ENCODE measurements at places on chromosomes 4 and X. TPM values are rescaled to one million over a fixed set of nuclear protein-coding genes. Genes with fewer than 3 reads are reported as not detected.

DNA sequence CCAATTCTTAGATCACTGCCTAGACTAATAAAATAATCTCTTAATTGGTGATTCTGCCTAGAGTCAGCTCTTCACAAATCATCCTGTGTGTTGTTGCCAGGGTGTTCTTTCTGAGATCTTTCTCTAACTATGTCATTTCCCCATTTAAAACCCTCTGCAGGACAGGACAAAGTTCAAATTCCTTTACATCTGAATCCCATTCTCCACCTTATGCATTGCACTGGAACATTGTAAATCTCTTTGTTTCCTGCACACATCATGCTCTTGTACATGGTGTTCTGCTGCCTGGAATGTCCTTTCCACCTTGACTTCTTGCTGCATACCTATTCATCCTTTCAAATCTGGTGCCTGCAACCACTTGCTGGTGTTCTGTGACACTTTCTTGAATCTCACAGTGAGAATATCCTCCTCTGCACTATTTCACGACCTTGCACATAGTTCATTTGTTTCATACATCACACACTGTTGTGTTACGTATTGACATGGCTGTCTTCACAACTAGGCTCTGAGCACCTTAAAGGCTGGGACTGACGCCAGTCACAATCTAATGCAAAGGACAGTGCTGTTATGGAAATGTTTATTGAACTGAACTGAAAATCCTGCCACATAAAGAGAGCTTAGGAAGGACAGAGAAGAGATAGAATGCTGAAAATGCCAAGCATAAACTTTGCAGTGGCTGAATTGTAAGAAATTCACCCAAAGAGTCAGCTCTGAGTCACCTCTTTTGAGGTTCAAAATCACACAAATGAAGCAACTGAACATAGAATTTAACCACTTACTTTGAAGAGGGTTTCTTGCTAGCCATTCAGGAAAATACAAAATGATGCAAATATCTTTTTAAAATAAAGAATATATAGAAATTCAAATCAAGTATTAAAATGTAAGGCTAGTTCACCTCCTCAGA, 26.4 kb upstream of the SMIM14 start:
- DNase-seq: no peak

DNA sequence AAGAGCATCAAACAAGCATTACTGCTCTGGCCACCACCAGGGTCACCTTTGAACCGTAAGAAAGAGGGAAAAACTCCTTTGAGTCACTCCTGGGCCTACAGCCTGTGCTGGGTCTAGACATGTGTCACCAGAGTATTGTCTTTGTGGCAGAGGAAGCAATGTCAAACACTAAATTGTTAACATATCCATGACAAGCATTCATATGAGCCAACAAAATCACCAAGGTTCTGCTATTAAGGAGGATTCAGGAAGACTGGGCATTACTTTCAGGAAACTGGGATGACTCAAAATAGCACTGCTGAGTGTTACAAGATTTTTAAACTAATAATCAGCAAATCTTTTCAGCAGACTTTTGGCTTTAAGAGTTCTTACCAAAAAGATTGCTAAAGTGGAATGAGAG, 28.1 kb downstream of the LGI2 start:
- DNase-seq: no peak

DNA sequence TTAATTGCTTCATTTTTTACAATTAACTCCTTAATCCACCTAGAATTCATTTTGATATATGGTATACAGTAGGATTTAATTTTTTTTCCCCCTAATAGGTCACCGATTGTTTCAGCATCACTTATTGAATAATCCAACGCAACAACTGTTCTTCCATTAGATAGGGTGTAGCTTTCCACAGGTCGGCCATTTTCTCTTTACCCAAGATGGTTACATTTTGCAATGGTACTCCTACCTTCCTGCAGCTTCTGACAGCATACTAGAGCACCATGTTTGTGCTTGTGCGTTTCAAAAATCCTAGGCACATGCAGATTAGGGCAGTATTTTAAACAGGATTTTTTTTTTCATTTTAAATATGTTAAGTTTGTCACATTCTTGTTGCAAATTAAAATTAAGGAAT, 2.3 kb downstream of the LINC00632 start:
- no peak for DNase-seq

The CSAG1 gene
- not detected for total RNA-seq

The DIPK2B gene
- not detected for total RNA-seq

DNA sequence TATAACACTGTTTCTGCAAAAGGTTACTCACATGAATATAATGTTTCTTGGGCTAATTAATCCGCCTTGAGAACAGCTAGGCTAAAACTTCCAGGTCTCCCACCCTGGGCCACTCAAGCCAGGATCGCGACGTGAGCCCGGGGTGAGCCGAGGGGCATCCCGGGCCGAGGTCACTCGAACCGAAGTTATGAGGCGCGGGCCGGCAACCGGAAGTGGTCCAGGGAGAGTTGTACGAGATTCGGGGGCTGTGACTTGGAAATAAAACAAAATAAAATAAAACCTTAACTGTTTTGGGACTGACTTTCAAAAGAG, 317 bp downstream of the CMC4 start:
- DNase-seq: no peak

- DNase-seq: no peak
Measured at GRCh38 chrX:83829874-83830273, 31.1 kb upstream of the CYLC1 start.

The ZCCHC4 gene
- total RNA-seq: 9.7 TPM

DNA sequence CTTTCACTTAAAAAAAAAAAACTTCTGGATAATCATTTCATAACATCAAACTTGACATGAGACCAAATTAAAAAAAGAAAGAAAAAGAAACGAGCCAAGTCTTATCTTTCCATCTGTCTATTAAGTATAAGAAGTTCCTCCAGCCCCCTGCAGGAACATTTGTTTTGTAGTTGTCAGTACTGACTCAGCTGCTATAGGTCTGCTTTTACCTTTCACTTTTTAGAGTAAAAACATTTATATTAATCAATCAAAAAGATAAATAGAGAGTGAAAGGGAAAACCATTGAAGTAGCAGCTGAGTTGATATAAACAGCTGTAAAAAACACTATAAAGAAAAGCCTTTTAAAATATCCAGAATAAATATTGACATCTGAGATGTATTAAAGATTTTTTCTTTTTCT, 46.1 kb downstream of the CCDC158 start:
- DNase-seq: no peak

GRCh38 chr4:134018846-134019245, 182.7 kb downstream of the PABPC4L start:
- DNase-seq: no peak

DNA sequence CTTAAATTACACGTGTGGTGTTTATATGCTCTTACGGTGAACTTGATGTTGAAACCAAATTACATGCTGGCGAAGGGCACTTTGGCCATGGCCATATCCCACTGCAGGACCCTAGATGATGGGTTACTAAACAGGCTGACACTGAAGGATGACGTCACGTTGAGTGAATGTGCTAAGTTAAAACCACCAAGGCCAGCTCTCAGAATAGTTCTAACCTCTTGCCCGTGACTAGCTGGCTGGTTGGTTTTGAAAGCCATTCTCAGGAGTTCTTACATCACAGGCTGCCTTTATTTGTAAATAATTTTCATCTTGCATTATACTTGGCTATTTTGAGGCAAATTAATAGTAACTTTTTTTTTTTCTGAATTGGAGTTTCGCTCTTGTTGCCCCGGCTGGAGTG, 41.3 kb upstream of the PHEX start:
- DNase-seq: no peak

DNA sequence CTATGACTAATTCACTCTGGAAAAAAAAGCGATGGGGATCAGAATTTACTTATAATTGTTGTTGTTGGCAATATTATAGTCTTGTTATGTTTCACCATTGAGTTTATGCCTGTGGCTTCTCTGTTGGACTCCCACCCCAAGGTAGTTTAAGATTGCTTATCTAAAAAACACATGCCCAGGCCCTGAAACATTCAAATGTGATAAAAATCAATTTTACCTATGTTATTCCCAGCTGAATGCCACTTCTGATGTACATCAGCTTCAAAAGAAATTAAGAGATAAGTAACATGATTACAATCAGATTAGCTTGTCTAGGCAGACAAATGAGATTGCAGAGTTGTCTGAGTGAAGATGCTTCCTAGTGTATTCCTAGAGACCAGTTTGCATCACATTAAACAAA, 484.7 kb downstream of the PCDH7 start:
- no peak for DNase-seq

Measured in kidney epithelial cell (primary cell).